ENCODE measurements at places on chromosomes 4 and X. TPM values are rescaled to one million over a fixed set of nuclear protein-coding genes. Genes with fewer than 3 reads are reported as not detected.

FGFR3 gene
- total RNA-seq, result 0.89 TPM

SRPX gene
- total RNA-seq, result 47.4 TPM

CD38 gene
- total RNA-seq, result 0.44 TPM

BEX4 gene
- total RNA-seq, result 26.5 TPM

VCX3A gene
- not detected for total RNA-seq

PLAC1 gene
- total RNA-seq, result 2.5 TPM

FHIP1A gene
- total RNA-seq, result 11.0 TPM

MAN2B2 gene
- 4.9 TPM for total RNA-seq

SSX4 gene
- not detected for total RNA-seq

SSX7 gene
- total RNA-seq, result not detected

ASMT gene
- total RNA-seq, result 0.13 TPM

KLHL34 gene
- 0.09 TPM for total RNA-seq

DCAF4L1 gene
- 0.18 TPM for total RNA-seq

ETDB gene
- total RNA-seq, result not detected

PCDH19 gene
- 1.9 TPM for total RNA-seq

TEX11 gene
- total RNA-seq, result not detected

SLC25A5 gene
- total RNA-seq, result 73.8 TPM

PPP2R2C gene
- 0.09 TPM for total RNA-seq

CXorf49 gene
- not detected for total RNA-seq

DDX53 gene
- not detected for total RNA-seq

HELT gene
- total RNA-seq, result not detected

AREG gene
- 0.09 TPM for total RNA-seq

GRID2 gene
- total RNA-seq, result 0.62 TPM

FAM156B gene
- total RNA-seq, result 20.8 TPM

GPR34 gene
- 6.4 TPM for total RNA-seq

UNC5C gene
- 0.75 TPM for total RNA-seq

NR3C2 gene
- 10.6 TPM for total RNA-seq

ABCE1 gene
- 80.6 TPM for total RNA-seq

GPRASP1 gene
- 11.7 TPM for total RNA-seq

SLC9A6 gene
- total RNA-seq, result 7.7 TPM

Data from muscle of leg (tissue), 16 donors.